Activated gamma-delta T cell treated with Interleukin-2 at 50 U/mL for 16 hours (primary cell): ENCODE measurements at places on chromosomes 3 and 15.

DNA sequence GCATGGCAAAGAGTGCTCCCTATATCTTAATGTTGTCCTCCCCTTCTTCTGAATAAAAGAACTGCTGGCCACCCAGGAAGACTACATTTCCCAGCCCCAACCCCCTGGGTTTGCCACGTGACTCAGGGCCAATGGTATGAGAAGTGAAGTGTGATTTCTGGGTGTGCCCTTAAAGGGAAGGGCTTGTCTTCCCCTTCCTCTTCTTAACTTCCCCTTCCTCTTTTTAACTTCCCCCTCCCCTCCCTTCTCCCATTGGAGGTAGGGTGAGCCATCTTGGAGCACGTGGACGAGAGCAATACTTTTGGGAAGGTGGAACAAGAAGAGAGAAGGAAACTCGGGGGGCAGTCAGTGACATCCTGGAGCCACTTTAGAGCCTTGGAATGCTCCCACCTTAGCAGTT lies 6.8 kb upstream of the KBTBD12 start:
- DNase-seq: no peak

- no peak for DNase-seq
These were observed 6.9 kb downstream of the LRRC2 start for GRCh38 chr3:46559091-46559704.

DNA sequence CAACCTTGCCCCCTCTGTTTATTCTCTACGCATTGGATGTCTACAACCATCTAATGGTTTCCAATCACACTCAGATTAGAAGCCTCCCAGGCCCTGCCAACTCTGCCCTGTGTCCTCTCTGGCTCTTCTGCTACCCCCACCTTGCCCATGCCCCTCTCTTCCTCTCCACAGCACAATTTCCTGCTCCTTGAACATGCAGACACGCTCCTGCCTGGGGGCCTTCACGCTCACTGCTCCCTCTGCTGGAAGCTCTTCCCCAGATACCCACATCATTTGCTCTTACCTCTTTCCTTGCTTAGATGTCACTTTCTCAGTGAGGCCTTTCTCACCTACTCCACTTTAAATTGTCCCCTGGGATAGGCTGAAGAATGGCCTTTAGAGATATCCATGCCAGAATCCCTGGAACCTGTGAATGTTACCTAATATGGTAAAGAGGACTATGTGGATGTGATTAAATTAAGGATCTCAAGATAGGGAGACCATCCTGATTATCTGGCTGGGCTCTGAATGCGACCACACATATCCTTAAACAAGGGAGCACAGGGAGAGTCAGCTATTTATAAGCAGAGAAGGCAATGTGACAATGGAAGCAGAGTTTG lies 9.9 kb downstream of the KY start:
- no peak for DNase-seq

DNA sequence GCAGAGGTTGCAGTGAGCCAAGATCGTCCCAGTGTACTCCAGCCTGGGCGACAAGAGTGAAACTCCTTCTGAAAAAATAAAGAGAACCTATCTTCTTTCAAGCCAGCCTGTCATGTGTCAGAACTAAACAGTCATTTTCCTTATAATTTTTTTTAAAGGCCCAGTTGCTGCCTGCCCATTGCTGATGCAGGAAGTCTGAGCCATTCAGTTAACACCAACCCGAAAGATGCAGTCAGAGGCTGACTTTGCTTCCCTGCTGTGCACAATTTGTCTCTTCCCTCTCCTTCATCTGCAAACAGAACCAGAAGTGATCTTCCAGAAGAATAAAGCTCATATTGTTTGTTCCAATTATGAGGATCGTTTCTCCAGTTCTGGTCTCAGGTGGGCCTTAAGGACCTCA lies 220.6 kb downstream of the SLCO3A1 start:
- DNase-seq: no peak

GRCh38 chr15:88440021-88440420 lies 27.2 kb downstream of the MRPL46 start:
- DNase-seq: no peak

- DNase-seq: no peak
These were observed 34.3 kb upstream of the PIK3CA start for GRCh38 chr3:179113903-179114302.

GRCh38 chr15:77019521-77020331 lies 24.8 kb downstream of the PSTPIP1 start:
- DNase-seq: no peak

DNA sequence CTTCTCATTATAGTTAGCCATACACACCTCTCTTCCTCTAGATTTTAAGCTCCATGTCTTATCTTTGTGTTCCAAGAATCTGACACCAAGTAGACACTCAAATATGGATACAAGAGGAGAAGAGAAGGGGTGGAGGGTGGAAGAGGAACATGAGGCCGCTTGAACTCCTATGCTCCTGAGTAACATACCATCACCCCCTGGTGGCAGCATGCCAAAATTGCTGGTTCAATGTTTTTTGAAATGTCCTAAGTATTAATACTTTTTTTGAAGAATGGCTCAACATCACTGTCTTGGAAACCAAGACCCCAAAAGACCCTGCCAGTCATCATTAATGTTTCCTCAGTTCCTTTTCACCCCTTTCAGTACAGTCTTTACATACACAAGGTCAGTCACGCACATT lies 71.8 kb upstream of the HACD2 start:
- DNase-seq: no peak

DNA sequence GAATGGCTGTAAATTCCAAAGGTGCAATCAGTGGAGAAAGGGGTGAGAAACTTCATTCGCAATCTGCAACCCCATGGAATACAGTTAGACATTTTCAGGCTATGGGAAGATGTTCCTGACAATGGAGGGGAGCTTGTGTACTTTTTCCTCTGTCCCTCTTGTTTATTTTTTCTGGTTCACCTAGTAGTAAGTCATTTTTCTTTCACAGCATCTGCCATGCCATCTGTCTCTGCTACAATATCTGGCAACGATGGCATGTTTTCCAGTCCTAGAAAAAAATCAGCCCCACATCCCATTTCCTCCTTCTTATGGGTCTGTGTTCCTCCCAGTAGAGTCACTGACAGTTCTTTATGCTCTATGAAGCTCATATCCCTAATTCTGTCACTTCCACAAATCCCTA lies 76.0 kb downstream of the SSR3 start:
- no peak for DNase-seq

- DNase-seq: no peak
These were observed 19.5 kb downstream of the RAF1 start for GRCh38 chr3:12644331-12644937.

GRCh38 chr3:151999936-152000335 lies 126.5 kb downstream of the SUCNR1 start:
- DNase-seq: no peak

DNA sequence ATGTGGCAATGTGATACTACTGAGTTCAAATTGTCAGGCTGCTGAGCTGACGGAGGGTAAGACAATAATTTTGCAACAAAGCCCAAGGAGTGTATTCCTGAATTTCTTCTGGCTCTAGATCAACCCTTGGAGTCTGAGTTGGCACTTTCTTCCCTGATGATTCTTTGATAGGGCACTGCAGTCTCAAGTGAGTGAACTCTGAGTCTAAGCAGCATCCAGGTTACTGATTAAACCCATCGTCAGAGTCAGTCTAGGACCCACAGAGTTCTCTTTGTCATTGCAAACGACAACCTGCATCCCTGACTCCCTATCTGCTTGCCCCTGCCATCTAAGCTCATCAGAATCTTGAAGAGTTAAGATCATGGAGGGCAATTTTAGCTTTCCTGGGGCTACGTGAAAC lies 58.6 kb downstream of the MME start:
- DNase-seq: no peak

DNA sequence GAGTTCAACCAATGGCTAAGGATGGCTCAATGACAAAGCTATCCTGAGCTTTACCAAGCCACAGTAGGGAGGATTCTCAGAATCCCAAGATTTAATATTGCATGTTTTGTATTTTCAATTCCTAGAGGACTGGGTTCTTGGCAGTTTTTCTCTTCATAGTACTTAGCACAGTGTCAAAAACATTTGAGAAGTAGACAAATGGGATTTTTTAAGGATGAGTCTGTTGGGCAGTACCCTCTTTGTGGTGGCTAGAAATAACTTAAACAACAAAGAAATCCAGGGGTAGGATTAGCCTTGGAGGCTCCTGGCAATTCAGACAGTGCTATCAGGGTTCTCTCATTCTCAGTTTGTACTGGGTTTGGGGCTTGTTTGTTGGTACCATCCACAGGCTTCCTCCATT lies 212.8 kb upstream of the RORA start:
- no peak for DNase-seq

DNA sequence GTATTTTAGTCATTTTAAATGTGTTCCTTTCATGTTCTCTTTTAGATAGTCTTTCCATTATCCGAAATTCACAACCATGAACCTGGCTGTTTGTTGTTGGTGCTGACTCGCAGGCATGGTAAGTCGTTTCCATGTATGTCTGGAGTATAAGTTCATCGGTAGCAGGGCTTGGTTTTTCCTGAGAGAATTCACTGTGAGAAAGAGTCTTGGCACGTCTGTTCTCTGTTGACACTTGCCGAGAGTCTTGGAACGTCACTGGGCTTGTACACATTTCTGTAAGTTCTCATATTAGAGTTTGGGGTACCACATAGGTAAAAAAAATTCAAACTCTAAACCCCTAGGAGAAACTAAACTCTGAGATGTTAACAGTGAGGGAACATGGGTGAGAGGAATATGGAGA lies 29.4 kb upstream of the EIF4A2 start:
- DNase-seq: no peak

GRCh38 chr3:101779822-101780381 lies 891 bp downstream of the NXPE3 start:
- no peak for DNase-seq

DNA sequence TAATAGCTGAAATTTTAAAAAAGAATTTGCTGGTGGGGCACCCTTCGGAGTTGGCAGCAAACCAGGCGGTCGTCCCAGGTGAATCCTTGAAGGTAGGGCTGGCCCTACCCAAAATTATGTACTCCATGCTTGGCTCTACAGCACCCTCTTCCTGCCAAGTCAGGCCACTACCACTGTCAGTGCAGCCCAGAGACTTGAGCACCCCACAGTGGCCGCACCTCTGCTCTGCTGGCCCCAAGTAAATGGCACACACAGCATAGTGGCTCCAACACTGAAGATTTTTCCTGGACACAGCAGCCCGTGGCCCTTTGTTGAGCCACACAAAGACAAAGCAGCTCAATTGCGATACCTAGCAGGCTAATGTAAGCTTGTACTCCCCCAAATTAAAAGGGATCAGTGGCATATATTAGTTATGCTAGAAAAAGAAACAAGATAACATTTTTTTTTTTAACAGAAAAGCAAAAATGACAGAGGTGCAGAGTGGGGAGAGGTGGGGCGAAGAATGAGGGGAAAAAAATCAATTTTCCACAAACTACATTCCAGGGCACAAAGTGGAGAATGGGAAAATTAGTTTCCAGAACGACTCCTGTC lies 250.5 kb downstream of the UACA start:
- peak; percentile 47 for DNase-seq

GRCh38 chr3:28115316-28115715 lies 126.1 kb upstream of the CMC1 start:
- DNase-seq: no peak

GRCh38 chr3:179224584-179224983 lies 26.3 kb downstream of the KCNMB3 start:
- DNase-seq: no peak

GRCh38 chr15:52021892-52022540 lies 3.0 kb downstream of the MAPK6 start:
- DNase-seq: no peak

DNA sequence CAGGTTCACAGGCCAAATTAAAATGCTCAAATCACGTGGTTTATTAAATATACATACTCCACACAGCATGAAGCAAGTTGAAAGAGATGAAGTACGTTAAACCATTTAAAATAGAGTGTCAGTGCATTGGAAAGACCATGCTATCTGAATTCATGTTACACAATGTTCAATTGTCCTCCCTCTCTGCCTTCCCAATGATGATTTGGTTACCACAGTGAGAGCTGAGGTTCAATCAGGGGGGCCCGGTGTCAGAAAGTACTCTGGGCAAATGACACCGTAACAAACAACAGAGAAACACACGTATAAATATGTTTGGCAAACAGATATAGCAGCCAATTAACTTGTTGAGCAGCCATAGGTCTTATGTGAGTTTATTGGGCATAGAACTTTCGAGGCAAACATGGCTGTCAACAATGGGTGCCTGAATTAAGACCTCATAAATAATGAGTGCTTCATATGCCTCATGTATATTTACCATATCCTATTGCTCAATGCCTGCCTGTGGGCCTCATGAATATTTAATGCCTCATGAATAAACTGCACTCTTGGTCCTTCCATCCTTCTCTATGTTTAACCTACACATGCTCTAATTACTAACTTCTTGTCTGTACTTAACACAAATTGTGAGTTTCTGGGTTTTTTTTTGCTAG lies 641.5 kb downstream of the PLOD2 start:
- no peak for DNase-seq

DNA sequence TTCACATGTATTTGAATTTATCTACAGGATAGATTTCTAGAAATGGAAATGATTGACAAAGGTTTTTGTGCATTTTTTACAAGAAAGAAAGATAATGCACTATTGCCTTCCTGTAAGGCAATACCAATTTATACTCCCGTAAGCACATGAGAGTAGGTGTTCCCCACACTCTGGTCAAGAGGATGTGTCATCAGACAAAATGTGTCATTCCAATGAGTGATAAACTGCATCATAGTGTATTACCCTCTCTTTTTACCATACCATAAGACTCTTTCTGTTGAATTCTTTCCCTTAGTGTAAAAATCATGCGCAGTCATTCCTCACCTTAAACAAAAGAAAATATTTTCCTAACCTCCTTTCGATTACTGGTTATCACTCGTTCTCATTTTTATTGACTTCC lies 251.0 kb downstream of the ROBO1 start:
- DNase-seq: no peak

GRCh38 chr3:14436954-14437281 lies 34.5 kb downstream of the SLC6A6 start:
- no peak for DNase-seq
